CD4-positive, alpha-beta T cell treated with Interferon gamma for 1 hour (primary cell): ENCODE measurements at places on chromosomes 16 and 17.

GRCh38 chr16:7624871-7625766, 292.5 kb downstream of the RBFOX1 start:
- no peak for DNase-seq

GRCh38 chr16:5333991-5334390, 236.4 kb upstream of the EEF2KMT start:
- DNase-seq, result no peak

DNA sequence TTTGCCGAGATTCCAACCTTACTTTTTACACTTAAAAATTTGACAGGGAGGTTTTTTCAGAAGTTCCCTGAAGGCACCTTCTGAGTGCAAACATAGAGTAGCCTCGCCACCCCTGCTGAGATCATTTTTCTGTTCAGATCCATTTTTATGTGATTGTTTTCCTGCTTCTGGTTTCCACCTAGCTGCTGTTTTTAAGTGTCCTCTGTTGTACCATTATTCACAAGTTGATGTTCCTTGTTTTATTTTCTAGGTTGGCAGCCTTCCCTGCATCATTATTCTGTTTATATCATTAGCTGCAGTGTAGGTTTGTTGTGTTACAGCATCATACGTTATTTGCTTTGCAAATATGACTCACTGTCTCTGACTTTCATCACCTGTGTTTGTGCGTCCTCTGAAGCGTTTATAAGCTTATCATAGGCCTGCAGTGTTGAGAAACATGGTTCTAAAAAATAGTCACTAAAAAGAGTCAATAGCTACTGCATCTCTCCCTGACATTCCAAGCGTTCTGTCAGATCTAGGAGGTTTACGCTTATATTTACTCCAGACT, 116.9 kb upstream of the CLEC3A start:
- DNase-seq, result no peak

GRCh38 chr17:45747911-45748310, 36.2 kb upstream of the CRHR1 start:
- DNase-seq, result no peak

DNA sequence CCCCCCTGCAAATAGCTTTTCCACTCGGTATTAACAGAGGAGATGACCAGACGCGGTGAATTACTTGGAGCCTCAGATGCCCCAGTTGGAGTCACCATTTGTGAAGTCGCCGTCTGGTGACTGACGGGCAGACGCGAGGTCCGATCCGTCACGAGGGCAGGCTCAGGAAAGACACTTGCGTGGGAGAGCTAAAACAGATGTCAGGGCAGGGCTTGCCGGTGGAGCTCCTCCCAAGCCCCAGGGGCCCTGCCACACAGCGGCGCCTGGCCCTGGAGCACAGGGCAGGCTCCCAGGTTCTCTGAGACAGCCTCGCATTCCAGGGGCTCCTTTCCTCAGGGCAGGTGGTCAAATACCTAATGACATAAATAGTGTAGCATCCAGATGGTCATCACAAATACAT, 348.3 kb downstream of the C16orf95 start:
- no peak for DNase-seq

- no peak for DNase-seq
These were observed 1.4 kb downstream of the NFAT5 start for GRCh38 chr16:69566981-69567680.

GRCh38 chr16:87957296-87958094, 6.3 kb downstream of the BANP start:
- DNase-seq, result no peak

DNA sequence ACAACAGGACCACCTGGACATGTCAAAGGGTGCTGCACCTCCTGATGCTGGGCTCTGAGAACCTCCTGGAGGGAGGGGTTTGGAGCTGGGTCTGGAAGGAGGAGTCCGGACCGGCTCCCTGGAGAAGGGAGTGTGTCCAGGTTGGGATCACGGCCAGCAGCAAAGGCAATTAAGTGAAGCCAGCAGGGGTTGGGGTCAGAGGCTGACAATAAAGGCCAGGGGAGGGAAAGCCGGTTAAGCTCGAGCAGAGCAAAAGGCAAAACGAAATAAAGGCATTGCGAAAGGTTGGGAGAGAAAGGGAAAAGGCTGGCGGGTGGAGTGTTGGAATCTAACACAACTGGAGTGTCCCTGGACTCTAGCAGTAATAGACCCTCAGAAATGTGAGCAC, 992 bp upstream of the CACNG4 start:
- DNase-seq, result no peak

DNA sequence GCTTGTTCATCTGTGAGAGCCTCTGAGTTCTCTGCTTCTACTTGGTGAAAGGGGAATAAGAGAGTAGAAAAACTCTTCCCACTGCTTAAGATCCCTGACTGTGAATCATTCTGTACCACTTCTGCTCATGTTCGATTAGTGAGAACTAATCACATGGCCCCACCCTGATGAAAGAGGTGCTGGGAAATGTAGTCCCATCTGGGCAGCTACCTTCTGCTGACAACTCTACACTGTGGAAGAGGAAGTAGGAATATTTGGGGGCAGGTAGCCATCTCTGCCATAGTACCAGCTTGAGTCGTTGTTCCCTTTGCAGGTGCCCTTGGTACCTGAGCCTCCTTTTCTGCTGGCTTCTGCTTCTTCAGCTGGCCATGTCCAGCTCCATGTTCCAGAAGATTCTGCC, 29.9 kb downstream of the NKD1 start:
- no peak for DNase-seq

GRCh38 chr16:19502395-19503131, 19.3 kb downstream of the GDE1 start:
- DNase-seq, result peak; percentile 51

DNA sequence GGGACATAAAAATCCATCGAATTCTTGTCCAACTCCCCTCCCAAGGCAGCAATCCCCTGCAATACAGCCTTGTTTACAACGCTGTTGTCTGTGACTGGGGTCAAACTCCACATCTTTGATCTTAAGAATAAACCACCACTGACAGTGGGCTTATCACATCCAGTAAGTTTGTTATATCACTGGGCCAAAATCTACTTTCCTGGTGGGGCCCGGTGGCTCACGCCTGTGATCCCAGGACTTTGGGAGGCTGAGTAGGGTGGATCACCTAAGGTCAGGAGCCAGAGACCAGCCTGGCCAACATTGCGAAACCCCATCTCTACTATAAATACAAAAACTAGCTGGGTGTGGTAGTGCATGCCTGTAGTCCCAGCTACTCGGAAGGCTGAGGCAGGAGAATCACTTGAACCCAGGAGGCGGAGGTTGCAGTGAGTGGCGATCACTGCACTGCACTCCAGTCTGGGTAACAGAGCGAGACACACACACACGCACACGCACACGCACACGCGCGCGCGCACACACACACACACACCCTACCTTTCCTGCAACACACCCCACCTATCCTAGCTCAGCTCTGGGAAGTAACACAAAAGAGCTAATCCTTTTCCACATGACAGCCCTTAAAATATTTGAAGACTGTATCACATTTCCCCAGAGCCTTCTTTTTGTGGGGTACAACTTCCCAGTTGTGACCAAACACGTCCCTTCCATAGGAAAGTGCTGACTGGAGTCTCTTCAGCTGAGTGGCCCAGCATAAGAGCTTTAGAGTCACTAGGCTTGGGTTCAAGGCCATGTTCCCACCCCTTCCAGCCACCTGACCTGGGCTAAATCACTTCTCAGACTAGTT, 20.9 kb upstream of the ABCC1 start:
- DNase-seq, result no peak

DNA sequence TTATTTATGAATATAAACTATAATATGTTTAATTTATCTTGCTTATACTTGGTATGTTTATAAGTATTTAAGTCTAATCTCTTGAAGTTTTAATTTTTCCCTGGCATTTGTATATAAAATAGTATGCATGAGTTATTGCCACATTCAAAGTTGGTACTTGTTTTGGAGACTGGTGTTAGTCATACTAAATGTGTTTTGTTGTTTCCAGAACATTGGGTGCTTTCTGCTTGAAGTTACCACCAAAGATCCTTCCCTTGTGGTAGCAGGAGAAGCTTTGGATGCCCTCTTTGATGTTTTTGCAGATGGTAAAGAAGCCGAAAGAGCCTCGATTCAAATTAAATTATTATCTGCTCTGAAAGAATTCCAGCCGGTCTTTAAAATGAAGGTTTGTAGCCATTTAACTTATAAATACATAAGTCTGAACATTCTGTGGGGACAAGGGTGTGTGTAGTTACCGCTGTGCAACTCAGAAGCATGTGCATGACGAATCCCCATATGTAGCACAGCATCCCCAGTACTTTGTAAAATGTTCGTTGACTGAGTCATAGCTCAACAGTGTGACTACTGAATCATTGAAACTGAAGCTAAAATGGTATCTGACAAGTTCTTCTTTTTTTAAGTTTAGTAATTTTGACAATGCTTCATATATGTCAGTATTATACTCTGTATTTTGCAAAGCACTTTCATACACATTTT, 36.4 kb downstream of the HEATR3 start:
- DNase-seq, result no peak

DNA sequence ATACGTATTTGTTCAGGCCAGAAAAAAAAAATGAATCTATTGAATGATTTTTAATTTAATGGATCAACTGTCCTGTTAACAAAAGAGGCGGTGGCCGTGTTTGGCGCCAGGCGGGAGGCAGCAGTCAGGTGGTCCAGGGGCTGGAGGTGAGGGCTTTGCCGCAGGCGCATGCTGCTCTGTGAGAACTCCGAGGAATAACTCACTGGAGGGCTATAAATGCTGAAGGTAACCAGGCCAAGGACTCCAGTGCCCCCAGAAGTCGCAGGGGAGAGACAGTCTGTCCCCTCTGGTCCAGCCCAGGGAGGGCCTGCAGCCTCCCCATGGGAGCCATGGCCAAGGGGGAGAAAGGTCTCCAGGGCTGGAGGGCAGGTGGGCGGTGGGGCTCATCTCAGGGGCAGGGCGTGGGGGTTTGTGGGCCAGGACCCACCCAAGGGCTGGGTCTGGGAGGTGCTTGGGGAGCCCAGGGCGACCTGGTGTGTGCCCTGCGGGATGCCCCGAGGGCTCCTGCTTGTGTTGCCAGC, 7.1 kb upstream of the BAHCC1 start:
- no peak for DNase-seq

GRCh38 chr16:6232056-6232455, 1100.6 kb upstream of the RBFOX1 start:
- no peak for DNase-seq

GRCh38 chr16:7086822-7087616, 245.6 kb upstream of the RBFOX1 start:
- DNase-seq, result no peak

- DNase-seq, result no peak
These were observed 347.2 kb downstream of the SOX9 start for GRCh38 chr17:72467841-72468653.

DNA sequence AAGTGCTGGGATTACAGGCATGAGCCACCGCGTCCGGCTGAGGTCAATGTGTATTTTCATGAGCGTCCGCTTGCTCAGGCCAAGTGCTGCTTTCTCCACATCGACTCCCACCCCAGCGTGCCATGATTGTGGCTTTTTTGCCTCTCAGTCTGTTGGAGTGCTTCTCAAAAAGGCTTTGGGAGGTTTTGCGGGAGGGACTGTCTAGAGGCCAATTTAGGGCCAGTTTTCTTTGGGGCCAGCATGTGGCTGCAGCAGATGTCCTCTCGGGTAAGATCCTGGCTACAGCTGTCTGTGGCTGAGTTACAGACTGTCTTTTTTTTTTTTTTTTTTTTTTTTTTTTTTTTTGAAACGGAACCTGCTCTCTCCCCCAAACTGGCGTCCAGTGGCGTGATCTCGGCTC, 6.5 kb downstream of the C16orf90 start:
- no peak for DNase-seq

- no peak for DNase-seq
These were observed 15.4 kb downstream of the SLC25A10 start for GRCh38 chr17:81727324-81728031.

- no peak for DNase-seq
These were observed 7.9 kb downstream of the ENPP7 start for GRCh38 chr17:79738643-79739042.

DNA sequence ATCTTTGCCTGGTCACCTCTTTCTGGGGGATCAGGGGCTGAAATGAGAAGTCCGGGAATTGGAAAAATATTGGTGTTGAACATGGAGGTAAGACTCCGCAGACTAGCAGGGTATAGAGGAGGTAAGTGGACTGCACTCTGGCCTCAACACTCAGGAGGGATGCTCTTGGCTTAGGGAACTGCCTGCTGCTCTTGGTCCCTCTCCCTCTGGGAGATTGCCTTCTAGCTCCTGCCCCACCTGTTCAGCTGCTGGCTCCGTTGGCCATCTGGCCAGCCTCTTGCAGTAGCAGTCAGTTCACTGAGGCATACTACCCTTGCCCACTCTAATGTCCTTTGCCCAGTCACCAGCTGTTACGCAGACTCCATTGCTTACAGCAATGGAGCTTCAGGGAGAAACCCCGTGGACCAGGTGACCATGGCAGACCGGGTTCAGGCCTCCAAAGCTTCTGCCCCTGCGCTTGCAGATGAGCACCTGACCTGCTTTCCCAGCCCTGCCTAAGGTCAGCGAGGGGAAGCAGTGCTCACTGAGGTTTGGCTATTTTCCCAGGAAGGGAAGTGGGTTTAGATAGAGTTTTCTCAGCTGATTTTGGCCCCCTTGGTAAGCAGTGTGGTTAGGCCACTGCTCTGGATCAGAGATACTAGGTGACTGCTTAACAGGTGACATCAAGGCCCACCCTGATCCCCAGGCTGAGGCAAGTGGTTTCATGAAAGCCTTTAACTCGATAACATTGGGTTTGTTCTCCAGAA, 11.9 kb downstream of the CDK5RAP3 start:
- no peak for DNase-seq

- DNase-seq, result no peak
These were observed 8.8 kb downstream of the TMEM186 start for GRCh38 chr16:8788578-8789172.

GRCh38 chr16:21056396-21056795, 94.2 kb downstream of the DNAH3 start:
- DNase-seq, result no peak

GRCh38 chr16:50580180-50580798, 32.1 kb downstream of the NKD1 start:
- no peak for DNase-seq
